ENCODE measurements at places on chromosomes 7 and 10. TPM values are rescaled to one million over a fixed set of nuclear protein-coding genes. Genes with fewer than 3 reads are reported as not detected.

- H3K36me3 ChIP-seq, result no peaks in the 10 kb centered on the region
- H3K4me3 ChIP-seq, result no peak overlapping the region
- no peaks in the 10 kb centered on the region for H3K27me3 ChIP-seq
- DNase-seq, result no peak
- no peaks in the 10 kb centered on the region for H3K4me1 ChIP-seq
- no peak overlapping the region for H3K27ac ChIP-seq
These were observed 1149.5 kb upstream of the POT1 start for GRCh38 chr7:126079151-126079550.

GRCh38 chr7:1920266-1920681 is 250.2 kb downstream of the ELFN1 start:
- no peaks in the 10 kb centered on the region for H3K27me3 ChIP-seq
- H3K27ac ChIP-seq, result peak overlapping the region; percentile 27
- no peak overlapping the region for H3K4me3 ChIP-seq
- DNase-seq, result no peak
- H3K36me3 ChIP-seq, result peaks cover 4% of the 10 kb centered on the region

The MRC1 gene
- not detected for total RNA-seq

The MKX gene
- not detected for total RNA-seq

The OR2A42 gene
- total RNA-seq, result not detected

The C10orf95 gene
- total RNA-seq, result 0.27 TPM
